ENCODE measurements at places on chromosomes 2 and 18.
A peak's percentile ranks its signal among the peaks of the same experiment; 100 is the strongest.

DNA sequence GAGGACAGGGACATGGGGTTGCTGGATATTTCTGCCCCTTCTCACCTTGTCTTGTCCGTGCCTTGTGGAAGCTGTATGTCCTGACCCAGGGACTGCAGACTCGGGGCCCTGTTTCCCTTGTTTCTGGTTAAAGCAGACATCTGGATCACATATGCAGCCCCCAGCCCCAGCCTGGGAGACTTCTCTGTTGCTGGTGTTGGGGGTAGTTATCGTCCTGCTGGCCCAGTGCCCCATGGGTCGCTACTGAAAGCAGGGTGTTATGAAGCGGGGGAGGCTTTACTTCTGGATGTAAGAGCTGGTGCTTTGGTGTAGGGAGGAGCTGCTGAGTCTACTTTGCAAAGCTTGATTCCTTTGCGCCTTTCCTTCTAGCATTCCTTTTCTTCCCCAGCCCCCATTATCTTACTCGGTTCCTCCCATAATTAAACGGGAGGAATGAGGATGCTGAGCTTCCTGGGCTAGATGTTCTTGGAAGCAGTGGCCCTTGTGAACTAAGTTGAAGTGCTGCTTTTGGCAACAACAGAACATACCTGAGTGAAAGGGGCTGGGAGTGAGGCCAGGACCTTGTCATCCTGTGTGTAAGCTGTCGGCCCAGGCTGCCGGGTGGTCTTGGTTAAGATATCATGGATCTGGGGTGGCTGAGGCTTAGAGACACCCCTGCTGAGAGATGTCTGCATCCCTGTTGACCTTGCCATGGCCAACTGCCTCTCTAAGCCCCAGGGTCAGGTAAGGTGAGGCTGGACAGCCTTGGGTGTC is 3.4 kb downstream of the TET3 start:
- no peak for DNase-seq

- DNase-seq = no peak
Measured at GRCh38 chr18:68925268-68925667, 127.4 kb downstream of the CCDC102B start.

DNA sequence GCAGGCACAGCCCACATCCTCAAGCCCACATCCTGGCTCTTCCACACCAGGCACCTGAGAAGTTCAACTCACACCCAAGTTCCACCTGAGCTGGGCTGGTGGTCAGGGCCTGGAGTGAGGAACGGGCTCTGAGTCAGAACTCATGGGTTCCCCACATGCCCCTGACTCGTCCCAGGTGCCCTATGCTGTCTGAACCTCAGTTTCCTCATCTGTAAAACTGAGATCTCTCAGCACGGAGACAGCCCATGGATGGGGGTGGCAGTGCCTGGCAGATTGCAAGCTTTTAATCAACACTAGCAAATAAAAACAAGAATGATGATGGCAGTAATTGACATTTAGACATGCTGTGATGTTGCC is 307.8 kb downstream of the NDUFA10 start:
- peak; percentile 50 for DNase-seq

DNA sequence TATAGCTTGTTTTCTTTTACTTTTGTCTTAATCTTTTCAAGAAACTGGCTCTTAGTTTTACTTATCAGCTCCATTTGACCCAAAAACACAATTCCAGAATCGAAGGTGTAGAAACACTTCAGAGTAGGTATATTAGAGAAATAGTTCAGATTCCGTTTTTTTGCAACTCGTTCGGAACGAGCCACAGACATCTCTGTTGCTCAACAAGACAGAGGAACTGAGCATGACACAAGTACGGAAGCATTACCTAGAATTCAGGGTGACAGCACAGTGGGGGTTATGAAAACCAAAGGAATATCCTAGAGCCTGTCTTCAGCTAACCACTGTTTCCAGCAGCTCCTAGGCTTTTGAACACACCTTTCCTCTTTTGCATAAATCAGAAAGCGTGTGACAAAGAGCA is 5.0 kb downstream of the HRH4 start:
- DNase-seq = no peak

GRCh38 chr2:108937367-108938017 is 51.5 kb downstream of the EDAR start:
- DNase-seq = no peak

DNA sequence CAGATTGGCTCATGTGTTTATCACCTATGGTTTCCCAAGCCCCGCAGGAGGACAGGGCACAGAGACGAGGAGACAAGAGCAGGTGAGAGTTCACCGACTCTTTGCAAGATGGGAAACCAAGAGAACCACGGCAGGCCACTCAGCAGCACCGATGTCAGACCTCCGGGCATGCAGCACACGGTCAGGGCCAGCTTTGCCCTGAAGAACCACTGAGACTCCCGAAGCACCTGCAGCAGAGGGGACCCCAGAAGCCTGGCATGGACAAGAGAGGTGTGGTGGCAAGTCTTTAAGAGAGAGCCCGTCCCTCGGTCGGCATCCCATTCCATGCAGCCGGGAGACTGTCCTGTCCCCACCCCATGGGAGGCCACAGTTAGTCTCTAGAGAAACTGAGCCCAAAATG is 36.6 kb upstream of the TAF1B start:
- DNase-seq = no peak

DNA sequence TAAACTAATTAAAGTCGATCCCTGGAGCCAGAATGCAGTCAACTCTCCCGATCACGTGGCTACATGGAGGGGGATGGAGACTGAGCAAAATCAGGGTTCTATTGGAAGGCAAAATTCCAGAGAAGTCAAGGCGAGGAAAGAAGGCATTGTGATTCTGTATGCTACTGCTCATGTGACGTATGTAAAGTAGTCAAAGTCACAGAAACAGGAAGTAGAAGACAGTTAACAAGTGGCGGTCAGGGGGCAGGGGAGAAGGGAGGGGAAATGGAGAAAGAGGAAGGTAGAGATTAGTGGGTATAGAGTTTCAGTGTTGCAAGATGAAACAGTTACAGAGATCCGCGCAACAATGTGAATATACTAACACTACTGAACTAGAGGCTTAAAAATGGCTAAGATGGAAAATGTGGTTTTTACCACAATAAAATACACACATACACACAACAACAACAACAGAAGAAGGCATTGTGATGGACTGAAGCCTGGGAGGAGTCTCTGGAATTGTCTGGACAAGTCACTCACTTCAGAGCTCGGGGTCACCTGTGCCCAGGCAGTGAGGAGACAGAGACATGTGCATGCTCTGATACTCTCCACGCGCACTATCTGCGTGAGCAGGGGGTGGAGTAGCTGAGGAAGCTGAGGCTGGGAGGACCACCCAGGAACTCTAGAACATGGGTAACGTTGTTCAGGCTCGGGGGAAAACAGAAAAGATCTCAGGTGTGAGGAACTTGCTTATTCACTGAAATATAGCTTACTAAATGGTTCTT is 89.9 kb upstream of the CDCA7 start:
- DNase-seq = no peak

DNA sequence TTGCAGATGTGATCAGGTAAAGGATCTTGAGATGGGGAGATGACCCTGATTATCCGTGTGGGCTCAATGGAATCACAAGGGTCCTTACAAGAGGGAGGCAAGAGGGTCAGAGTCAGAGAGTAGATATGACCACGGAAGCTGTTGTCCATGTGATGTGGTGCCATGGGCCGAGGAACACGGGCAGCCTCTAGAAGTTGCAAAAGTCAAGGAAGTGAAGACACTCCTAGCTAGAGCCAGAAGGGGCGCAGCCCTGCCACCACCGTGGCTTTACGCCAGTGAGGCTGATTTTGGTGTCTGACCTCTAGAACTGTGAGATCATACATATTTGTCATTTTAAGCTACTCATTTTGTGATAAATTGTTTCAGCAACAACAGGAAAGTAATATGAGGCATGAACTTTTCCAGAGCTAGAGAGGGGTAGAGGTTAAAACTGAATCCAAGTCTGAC is 114.4 kb downstream of the CAPN13 start:
- DNase-seq = no peak

GRCh38 chr2:189880832-189881492 is 96.7 kb downstream of the PMS1 start:
- no peak for DNase-seq

GRCh38 chr2:13662055-13662454 is 945.3 kb downstream of the TRIB2 start:
- no peak for DNase-seq

DNA sequence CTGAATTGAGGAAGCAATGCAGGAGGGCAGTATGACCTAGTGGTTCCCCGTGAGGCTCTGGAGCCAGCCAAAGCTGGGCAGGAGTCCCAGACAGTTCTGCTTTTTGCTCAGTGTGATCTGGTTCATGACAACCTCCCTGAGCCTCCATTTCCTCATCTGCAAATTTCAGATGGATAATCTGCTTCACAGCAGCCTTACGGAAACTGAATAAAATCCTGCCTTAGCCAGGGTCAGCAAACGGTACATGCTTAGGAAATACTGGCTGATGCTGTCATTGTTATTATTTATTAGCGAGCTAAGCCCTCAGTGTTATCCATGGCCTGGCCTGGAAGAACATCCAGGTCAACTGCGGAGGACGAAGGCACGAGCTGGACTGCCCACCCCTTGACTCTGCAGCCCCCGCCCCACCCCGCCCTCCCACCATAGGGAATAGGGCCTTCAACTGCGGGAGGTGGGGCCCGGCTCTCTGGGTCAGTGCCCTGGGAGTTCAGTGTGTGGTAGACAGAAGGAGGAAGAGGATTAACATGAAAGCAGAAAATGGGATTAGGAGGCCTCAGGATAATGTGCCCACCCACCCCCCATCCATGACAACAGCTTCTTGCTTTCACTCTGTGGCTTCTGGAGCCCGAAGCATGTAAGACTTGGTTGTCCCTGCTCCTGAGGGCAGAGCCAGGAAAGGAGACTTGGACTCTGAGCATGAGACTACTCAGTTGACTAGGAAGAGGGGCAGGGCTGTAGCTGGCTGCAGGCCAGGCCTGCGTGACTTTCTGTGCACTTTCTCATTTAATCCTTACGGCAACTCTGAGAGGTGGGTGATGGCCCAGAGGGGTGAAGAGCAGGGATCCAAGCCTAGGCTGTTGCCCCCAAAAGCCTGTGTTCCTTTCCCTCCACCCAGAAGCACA is 13.1 kb downstream of the PKDCC start:
- no peak for DNase-seq

GRCh38 chr2:232336981-232337720 is 41.4 kb upstream of the ALPP start:
- DNase-seq = peak; percentile 34

- peak; percentile 50 for DNase-seq
Measured at GRCh38 chr2:232350804-232351685, 27.5 kb upstream of the ALPP start.

- no peak for DNase-seq
Measured at GRCh38 chr2:17517481-17518211, 594 bp downstream of the RAD51AP2 start.

Data from sciatic nerve (tissue), 2 donors.